ENCODE measurements at places on chromosomes 5 and 9. TPM values are rescaled to one million over a fixed set of nuclear protein-coding genes. Genes with fewer than 3 reads are reported as not detected.

The PRSS3 gene
- total RNA-seq = not detected

The IFNA13 gene
- total RNA-seq = not detected

GRCh38 chr9:30723656-30724055 is 1660.8 kb upstream of the ACO1 start:
- no peaks in the 10 kb centered on the region for H3K36me3 ChIP-seq
- H3K27ac ChIP-seq = no peak overlapping the region
- no peak overlapping the region for H3K4me3 ChIP-seq
- no peaks in the 10 kb centered on the region for H3K27me3 ChIP-seq
- no peak for DNase-seq

DNA sequence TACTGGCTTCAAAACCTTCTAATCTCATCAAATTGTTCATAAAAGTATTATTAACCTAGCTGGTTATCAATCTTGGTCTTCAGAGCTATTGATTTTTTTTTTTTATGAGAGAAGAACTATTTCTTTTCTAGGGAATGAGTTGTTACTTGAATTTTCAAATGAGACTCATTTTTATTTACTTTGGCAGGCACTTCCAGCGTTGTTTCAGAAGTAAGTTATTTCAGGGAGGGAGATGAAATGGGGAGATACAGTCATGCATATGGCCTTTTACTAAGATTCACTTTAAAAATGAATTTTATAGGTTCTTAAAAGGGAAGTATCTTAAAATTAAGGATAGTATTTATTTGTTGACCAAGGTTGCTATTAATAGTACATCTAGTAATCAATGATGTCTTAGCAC is 129.6 kb downstream of the IZUMO3 start:
- no peak overlapping the region for H3K4me3 ChIP-seq
- no peaks in the 10 kb centered on the region for H3K36me3 ChIP-seq
- H3K27me3 ChIP-seq = no peaks in the 10 kb centered on the region
- H3K27ac ChIP-seq = no peak overlapping the region

The DAB2IP gene
- not detected for total RNA-seq

DNA sequence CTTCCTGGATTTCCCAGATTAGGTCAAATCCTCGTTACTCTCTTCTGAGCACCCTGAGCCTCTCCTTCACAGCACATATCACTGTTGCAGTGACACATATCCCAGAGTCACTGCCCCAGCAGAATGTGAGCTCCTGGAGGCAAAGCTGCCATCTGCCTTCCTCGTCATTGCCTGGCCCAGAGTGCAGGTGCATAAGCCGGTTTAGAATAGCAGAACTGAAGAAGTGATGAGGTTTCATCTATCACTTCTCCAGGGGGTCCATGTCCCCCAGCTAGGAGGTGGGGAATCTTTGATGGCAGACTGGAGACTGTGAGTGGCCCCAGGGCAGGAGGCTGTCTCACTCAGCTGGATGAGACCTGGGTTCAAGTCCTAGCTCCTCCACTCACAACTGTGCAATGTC is 25.8 kb downstream of the NIPAL4 start:
- H3K4me3 ChIP-seq = peak overlapping the region; percentile 25
- DNase-seq = no peak
- peaks cover 25% of the 10 kb centered on the region for H3K36me3 ChIP-seq
- peak overlapping the region; percentile 89 for H3K27ac ChIP-seq
- no peaks in the 10 kb centered on the region for H3K27me3 ChIP-seq

DNA sequence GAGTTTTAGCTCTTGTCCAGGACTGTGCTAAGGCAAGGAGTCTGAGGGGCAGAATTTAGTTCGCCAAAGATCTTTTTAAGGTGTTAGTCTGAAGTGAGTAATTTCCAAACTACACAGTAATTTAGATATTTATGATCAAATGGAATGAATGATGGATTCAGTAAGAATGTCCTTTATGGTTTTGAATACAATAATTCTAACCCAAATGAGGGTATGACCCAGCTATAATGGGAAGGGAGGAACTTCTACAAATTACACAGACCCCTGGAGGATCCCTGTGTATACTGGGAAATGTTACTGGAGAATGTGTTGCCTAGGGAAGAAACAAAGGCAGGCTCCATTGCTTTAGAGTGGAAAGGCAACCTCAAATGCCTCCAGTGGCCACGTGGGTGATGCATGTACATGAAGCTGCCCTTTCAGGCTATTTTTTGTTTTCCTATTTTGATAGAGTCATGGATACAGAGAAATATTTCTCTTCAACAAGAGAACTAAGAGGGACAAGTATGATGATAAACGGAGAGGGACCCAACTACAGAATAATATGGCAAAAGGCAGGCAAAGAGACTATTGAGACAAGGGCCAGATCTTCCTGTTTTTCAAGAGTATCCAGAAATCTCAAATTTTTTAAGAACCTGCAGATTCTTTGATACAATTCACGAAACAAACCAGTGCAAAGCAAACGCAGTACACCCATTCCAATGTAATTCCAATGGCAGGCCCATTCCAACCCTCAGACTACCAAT is 25.4 kb downstream of the SLC1A3 start:
- H3K27ac ChIP-seq = no peak overlapping the region
- peaks cover 35% of the 10 kb centered on the region for H3K27me3 ChIP-seq
- H3K4me1 ChIP-seq = no peaks in the 10 kb centered on the region
- DNase-seq = no peak
- H3K36me3 ChIP-seq = no peaks in the 10 kb centered on the region

DNA sequence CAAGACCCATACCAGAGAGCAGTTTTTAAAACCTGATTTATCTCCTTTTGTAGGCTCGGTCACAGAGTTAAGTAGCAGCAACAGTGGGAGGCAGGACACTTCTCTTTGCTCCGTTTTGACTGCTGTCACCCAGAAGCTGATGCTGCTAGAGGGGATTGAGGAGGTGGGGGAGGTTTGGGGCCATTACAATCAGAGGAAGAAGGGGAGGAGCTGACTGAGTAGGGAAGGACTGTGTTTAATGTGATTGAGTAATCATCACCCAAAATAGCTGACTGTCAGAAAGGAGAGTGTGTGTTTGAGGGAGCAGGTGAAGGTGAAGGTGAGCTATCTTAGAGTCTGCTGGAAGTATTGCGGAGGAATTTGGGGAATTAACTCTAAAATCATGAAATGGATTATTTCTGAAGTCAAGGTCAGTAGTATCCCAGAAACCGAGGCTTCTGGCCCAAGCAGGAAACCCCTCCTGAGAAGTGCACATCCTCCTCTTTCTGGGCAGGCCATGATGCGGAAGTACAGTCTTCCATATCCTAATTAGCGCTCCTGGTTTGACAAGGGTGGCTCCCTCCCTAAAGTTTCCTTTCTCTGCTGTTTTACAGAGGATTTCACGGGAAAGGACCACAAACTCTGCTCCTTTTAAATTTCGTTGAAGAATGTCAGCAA is 214.9 kb downstream of the PLK2 start:
- peaks cover 11% of the 10 kb centered on the region for H3K27me3 ChIP-seq
- H3K4me3 ChIP-seq = no peak overlapping the region
- H3K36me3 ChIP-seq = no peaks in the 10 kb centered on the region
- H3K4me1 ChIP-seq = no peaks in the 10 kb centered on the region
- DNase-seq = no peak

DNA sequence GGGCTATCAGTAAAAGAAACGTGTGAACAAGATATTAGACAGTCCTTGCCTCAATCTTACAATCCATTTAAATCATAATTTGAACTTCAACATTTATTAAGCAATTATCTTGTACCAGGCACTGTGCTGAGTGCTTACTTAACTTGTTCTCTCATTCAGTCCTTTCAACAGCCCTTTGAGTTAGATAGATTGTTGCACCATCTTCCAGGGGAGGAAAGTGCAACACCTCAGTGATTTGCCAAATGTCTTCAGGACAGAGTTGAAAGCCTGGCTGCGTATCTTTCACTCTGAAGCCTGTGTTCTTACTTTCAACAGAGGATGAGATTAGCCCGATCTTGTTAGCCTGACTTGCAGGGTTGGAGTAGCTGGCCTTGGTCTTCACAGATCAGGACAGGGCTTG is 34.2 kb upstream of the SUB1 start:
- H3K27ac ChIP-seq = no peak overlapping the region
- no peak for DNase-seq
- H3K36me3 ChIP-seq = no peaks in the 10 kb centered on the region

GRCh38 chr9:91897201-91897600 is 52.8 kb downstream of the ROR2 start:
- peaks cover 7% of the 10 kb centered on the region for H3K36me3 ChIP-seq
- H3K27me3 ChIP-seq = peaks cover 56% of the 10 kb centered on the region
- DNase-seq = no peak
- no peaks in the 10 kb centered on the region for H3K4me1 ChIP-seq
- peak overlapping the region; percentile 75 for H3K27ac ChIP-seq

DNA sequence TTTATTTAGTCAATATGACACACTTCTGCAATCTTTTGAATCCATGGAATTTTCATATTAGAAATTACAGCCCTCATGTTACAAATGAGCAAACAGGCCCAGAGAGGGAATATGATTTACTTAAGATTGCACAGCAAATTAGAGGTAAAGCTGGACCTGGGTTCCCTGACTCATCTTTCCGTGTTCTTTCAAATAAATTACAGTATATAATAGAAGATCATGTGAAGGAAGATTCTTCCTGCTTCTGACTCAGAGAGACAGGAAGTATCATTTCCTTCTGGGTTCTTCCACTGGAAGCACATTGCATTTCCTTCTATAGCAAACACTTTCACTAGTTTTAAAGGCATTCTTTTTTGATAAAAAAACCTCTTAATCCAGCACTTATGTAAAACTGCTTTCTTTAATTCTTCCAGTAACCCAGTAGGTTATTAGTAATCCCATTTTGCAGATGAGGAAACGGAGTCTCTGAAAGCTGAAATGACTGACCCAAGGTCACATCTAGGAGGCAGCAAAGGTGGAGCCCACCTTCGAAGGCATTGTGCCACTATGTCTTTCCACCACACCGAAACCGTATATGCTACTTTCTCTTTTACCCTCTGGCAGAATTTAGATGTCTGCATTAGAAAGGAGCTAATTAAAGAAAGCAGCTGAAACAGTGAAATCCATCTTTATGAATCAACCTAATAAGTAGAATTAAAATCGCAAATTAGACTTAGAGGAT is 566.7 kb upstream of the KLF4 start:
- H3K36me3 ChIP-seq = no peaks in the 10 kb centered on the region
- H3K4me3 ChIP-seq = no peak overlapping the region
- no peak overlapping the region for H3K27ac ChIP-seq
- DNase-seq = no peak

The WHRN gene
- 18.2 TPM for total RNA-seq

The CHSY3 gene
- total RNA-seq = not detected

DNA sequence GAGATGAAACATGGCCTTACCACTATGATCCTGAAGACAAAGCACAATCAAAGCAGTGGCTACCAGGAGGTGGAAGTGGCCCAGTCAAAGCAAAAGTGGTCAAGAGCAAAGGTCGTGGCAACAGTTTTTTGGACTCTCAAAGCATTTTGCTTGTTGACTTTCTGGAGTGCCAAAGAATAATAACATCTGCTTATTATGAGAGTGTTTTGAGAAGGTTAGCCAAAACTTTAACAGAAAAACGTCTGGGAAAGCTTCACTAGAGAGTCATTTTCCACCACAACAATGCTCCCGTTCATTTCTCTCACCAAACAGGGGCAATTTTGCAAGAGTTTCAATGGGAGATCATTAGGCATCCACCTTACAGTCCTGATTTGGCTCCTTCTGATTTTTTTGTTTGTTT is 33.6 kb upstream of the MAMDC2 start:
- no peaks in the 10 kb centered on the region for H3K4me1 ChIP-seq
- H3K4me3 ChIP-seq = no peak overlapping the region

DNA sequence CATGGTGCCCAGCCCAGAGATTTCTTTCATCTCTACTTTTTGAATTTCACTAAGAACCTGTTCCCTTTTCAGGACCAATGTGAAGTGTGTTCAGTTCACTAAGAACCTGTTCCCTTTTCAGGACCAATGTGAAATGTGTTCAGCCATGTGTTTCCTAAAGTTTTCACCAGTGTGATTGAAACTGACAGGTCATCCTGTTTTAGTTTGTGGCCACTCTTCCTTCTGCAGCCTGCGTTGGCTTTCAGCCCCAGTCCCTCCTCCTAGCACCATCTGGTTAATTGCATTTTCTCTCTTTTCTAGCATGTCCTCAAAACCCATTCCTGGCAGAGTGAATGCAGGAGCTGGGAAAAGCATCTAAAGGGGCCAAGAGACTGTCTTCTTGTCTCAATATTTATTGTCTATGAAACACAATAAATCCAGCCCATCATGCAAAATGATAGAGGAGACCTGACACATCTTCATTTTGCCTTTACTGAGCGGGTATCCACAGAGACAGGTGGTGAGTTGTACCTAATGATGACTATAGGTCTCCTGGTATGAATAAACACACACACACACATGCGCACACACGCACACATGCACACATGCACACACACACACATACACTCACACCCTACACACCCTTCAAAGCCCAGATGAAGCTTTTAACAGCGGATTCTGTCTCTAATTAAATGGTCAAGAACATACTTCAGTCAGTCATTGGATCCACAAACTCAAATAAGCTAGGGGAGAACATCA is 6.1 kb upstream of the PANK3 start:
- H3K4me3 ChIP-seq = no peak overlapping the region
- peaks cover 4% of the 10 kb centered on the region for H3K36me3 ChIP-seq
- H3K27me3 ChIP-seq = peaks cover 46% of the 10 kb centered on the region
- no peak overlapping the region for H3K27ac ChIP-seq

The KIAA0825 gene
- 2.6 TPM for total RNA-seq

DNA sequence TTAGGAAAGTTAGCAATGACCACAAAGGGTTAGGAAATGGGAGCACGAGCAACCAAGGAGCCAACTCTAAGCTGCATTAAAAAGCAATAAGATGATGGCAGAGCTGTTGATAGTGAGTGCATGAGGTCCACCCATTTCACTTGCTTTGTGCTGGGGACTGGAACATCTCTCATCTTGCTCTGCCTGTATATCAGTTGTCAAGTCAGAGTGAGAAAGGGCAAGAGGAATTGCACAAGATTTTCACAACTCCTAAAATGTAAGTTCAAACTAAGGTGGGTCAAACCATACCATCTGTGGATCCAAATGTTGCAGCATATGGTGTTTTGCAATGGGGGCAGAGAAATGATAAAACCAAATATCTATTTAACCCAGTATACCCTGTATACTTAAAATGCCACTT is 2.8 kb upstream of the ESM1 start:
- no peak for DNase-seq
- H3K27me3 ChIP-seq = peaks cover 12% of the 10 kb centered on the region
- H3K4me3 ChIP-seq = peak overlapping the region; percentile 68
- H3K4me1 ChIP-seq = peaks cover 39% of the 10 kb centered on the region
- H3K36me3 ChIP-seq = no peaks in the 10 kb centered on the region

The GFPT2 gene
- 2.1 TPM for total RNA-seq

Measured in T-helper 17 cell (primary cell).